ENCODE measurements at places on chromosomes 7 and 10.

- no peak for DNase-seq
Measured at GRCh38 chr10:112447620-112447928, 559 bp downstream of the VTI1A start.

DNA sequence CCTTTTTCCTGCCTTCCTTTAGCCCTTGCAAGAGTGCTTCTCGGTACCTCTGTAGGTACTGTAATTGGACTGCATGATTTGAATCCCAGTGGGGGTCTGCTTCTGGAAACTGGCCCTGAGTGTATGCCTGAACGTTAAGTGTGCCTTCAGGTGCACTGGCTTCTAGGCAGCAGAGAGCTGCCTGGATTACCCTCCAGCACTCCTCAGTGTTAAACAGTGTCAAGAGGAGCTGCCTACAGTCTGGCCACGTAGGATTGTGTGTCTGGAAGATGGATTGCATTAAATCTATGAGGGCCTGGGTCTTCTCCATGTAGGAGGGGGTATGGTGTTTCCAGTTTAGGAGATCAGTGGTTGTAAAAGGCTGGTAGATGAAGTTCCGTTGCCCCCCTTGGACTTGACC, 103.7 kb downstream of the TRIM24 start:
- DNase-seq: no peak

GRCh38 chr10:70162151-70162891, 8.0 kb downstream of the SAR1A start:
- DNase-seq: no peak

DNA sequence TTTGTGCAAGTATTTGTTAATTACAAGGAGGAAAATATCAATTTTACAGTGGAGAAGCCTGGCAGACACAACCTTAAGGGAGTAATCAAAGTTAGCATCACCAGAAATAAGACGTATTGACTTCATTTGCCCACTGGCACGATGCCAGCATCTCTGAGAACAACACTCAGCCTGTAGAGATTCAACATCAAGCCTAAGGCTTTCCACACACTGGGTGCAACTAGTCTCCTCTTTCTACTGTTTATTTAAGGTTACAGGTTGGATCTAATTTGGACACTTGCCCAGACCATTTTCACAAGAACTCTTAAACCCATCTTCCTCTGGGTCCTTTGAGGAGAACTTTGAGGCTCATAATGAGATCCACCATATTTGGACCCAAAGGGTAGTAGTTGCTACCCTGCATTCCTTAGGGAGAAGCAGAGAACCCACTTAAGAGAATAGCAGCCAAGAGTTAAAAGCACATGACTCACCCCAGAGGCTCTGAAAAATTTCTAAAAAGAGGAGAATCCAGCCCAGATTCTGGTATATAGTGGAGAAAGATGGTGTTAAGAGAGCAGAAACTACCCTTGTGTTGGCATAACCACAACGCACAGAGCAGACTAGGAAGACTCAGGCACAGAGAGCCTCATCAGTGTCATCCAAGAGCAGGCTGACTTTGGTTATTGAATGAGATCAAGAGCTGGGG, 97.3 kb downstream of the CCDC71L start:
- no peak for DNase-seq

DNA sequence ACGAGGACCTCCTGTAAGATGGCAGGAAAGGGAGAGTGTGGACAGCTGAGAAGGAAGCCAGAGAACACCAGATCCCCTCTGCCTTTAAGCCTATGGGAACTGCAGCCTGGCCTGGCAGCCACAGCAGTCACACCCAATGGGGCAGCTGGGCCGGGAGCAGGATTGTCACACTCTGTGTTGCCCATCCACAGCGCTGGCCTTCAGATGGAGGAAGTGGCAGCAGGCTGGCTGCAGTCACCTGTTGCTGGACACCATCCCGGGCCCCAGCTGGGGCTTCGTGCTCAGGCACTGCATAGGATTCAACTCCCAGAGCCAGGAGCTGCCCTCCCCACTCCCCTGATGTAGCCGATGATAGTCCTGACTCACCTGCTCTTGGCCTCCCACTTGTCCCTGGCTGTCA, 114.4 kb downstream of the COL13A1 start:
- no peak for DNase-seq

DNA sequence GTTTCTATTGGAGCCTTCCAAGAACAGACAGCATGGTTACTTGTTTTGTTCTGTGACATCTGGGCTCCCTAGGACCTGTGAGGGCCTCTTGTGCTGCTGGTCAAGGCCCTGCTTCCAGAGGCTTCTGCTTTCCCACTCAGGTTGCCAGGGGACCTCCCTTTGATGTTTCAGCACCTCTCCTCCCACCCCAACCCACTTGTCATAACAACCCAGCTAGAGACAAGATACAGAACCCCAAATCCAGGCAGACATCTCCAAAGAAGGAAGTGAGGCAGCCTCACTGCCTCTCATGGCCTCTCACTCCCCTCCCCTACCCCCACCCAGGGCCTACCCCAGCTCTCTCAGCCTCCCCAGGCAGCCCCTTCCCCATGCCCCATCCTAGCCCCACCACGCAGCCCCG, 11.3 kb downstream of the NFKB2 start:
- no peak for DNase-seq

DNA sequence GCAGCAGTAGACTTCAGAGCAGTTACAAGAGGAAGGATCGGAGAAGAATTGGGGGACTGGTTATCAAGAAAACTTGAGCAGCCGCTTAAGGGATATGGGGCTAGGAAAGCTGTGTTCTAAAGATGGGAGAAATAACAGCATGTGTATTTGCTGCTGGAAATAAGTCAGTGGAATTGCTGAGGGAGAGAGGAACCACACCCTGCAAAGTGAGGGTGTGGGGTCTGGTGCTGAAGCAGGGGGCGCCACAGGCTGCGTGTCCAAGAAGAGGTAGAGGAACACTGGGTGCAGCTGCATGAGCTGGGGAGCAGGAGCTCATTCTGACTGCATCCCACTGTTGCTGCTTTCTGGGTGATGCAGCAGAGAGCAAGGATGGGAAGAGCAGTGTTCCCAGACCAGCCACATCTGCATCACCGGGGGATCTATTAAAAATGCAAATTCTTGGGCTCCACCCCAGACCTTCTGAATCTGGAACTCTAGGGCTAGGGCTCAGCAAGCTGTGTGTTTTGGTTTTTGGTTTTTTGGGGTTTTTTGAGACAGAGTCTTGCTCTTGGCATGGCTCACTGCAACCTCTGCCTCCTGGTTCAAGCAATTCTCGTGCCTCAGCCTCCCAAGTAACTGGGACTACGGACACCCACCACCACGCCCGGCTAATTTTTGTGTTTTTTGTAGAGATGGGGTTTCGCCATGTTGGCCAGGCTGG, 97.1 kb upstream of the DNAJB6 start:
- DNase-seq: no peak
